ENCODE measurements at places on chromosomes 2 and 18. TPM values are rescaled to one million over a fixed set of nuclear protein-coding genes. Genes with fewer than 3 reads are reported as not detected.
A peak's percentile ranks its signal among the peaks of the same experiment; 100 is the strongest.

GRCh38 chr2:84906108-84906899, 848 bp downstream of the TMSB10 start:
- DNase-seq: peak; percentile 74

DNA sequence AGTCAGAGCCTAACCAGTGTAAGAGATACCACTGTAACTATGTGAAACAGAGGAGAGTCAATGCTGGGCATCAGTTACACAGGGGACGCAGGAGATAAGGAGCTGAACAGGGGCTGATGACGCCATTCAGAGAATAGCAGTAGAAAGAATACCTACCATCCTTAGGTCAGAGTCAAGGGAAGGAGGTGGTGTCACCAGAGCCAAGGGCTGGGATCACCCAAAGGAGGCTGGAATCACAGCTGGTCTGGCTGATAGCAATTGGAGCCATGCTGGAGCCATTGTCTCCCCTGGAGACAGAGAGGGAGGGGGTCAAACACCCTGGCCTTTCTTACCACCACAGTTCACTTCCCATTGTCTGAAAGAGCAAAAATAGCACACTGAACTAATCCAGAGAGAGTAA, 37.3 kb upstream of the C18orf32 start:
- DNase-seq: no peak

DNA sequence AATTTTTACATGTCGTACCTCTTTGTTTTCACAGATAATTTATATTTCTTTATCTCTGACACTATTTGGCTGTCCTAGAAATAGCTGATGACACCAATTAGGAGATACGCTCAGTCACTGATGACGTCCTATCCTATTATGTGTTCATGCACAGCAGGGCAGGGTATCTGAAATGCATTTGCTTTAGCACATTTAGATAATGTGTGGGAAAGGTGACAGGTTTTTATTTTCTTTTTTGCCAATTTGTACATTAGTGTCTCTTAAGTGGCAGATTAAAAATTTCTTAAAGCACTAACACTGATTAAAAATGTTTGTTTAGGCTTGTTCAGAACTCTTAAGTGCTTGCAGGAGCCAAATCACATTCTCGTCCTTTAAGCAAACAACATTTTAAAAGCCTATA, 39.7 kb downstream of the CDC42EP3 start:
- DNase-seq: no peak

- peak; percentile 40 for DNase-seq
Observed at GRCh38 chr2:112692918-112693317, 27.9 kb upstream of the NT5DC4 start.

- DNase-seq: no peak
Observed at GRCh38 chr2:3388412-3388738, 8.9 kb downstream of the TRAPPC12 start.

DNA sequence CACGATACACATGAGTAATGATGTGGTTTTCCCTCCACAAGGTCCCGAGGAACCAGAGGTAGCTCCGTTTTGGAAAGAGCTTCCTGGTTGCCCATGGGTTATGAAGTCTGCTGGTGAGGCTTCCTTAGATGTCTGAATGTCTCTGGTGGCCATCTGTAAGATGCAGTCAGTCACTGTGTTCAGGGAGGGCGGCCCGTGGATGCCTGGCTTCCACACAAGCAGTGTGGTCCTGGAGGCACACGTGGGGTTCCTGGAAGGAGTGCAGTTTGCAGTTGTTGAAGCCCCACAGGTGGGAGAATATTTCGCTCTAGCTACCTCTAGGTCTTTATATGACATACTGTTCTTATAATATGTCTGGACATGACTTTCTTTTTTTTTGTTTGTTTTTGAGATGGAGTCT, 209.0 kb downstream of the FAM210A start:
- DNase-seq: no peak

- DNase-seq: no peak
Observed at GRCh38 chr18:46184727-46185126, 80.5 kb downstream of the HAUS1 start.

- DNase-seq: no peak
Observed at GRCh38 chr2:152492911-152493310, 157.9 kb downstream of the FMNL2 start.

DNA sequence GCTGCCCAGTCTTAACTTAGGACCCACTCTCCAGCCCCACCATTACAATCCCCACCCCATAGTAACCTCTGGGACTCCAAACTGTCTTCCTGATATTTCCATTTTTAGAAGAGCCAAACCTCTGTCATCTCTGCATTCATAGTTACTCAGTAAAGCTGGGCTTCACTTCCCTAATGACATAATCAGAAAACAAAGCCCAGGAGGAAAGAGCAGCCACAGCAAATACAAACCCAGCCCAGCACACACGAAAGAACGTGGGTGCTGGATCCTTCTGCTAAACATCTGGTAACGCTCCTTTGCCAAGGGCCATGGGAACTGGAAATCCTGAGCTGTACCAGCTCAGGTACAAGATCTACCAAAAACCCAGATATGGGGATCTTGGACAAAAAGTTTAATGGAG, 36.8 kb upstream of the RIOK3 start:
- DNase-seq: no peak

The FHOD3 gene
- total RNA-seq: 19.0 TPM

The CYP26B1 gene
- total RNA-seq: 5.0 TPM

The FECH gene
- 42.4 TPM for total RNA-seq

The KCNG2 gene
- total RNA-seq: 0.41 TPM

The TEX44 gene
- total RNA-seq: not detected

The ANKRD62 gene
- total RNA-seq: not detected

The TUBA4B gene
- total RNA-seq: not detected
